Calu3 (cell line): ENCODE measurements at places on chromosomes 5 and 9. TPM values are rescaled to one million over a fixed set of nuclear protein-coding genes. Genes with fewer than 3 reads are reported as not detected.

The FYB1 gene
- total RNA-seq: 30.8 and 42.8 TPM in 2 replicates

The IFNE gene
- total RNA-seq: 8.3 and 8.4 TPM in 2 replicates

The ZNF608 gene
- total RNA-seq: 7.3 and 8.4 TPM in 2 replicates

GRCh38 chr5:1515921-1516571 is 7.7 kb downstream of the LPCAT1 start:
- DNase-seq: peak; percentile 34

DNA sequence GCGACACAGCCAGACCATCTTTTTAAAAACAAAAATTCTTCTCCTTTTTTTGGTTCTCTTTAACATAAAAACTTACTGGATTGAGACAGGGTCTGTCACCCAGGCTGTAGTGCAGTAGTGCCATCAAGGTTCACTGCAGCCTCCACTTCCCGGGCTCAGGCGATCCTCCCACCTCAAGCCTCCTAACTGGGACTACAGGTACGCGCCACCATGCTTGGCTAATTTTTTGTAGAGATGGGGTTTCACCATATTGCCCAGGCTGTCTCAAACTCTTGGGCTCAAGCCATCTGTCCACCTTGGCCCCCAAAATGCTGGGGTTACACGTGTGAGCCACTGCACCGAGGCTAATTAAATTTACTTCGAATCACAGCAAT is 13.8 kb downstream of the HNRNPK start:
- no peak for DNase-seq

- no peak for DNase-seq
Observed at GRCh38 chr9:115373710-115374045, 255.7 kb upstream of the TNC start.

DNA sequence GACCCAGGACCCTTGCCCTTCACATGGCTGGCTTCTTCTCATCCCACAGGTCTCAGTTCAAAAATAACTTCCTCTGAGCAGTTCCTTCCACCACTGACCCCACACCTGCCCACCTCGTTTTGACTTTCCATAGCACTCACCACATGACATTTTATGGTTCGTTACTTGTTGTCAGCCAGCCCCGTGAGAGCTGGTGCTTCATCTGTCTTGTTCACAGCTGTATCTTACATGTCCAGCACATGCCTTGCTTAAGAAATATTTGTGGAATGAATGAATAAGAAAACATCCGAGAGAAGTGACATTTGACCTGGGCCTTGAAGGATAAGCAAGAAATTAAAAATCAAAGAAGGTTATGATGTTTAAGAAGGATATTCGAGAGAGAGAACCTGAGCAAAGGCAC is 193.9 kb downstream of the RFK start:
- no peak for DNase-seq

DNA sequence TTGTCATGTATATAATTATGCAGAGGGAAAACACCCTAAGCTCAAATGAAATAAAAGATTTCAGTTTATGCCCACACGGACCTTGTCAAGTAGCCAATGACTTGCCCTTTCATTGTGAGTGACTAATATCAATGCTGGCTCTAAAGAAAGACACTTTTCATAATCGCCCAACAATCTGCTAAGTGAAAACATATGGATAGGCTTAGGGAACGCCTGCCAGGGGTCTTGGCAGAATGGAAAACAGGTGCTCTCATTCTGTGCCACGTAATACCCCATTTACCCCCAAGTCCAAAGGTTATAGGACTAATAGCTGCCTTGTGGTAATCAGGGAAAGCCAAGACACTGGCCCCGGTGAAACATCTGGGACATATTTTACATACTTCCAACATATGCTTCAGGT is 157.7 kb downstream of the SLF1 start:
- no peak for DNase-seq

- DNase-seq: no peak
Observed at GRCh38 chr5:151196556-151197290, 27.2 kb downstream of the CCDC69 start.

GRCh38 chr9:13513286-13513685 is 233.8 kb upstream of the MPDZ start:
- no peak for DNase-seq

DNA sequence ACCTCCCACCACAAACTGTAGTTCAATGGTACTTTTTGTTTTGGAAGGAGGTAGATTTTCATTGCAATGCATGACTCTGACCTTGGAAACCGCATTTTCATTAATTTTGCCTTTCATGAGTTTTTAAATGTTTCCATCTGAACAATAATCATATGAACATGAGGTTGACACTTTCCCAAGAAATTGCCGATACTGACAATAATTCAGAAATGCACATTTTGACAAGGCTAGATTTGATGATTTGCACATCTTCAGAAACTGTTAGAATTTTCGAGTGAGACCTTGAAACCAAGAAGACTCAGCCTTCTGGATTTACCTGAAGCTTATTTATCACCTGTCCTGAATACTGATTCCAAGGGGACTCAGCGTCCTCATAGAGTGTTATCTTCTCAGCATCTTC is 93.8 kb upstream of the NTRK2 start:
- DNase-seq: no peak

DNA sequence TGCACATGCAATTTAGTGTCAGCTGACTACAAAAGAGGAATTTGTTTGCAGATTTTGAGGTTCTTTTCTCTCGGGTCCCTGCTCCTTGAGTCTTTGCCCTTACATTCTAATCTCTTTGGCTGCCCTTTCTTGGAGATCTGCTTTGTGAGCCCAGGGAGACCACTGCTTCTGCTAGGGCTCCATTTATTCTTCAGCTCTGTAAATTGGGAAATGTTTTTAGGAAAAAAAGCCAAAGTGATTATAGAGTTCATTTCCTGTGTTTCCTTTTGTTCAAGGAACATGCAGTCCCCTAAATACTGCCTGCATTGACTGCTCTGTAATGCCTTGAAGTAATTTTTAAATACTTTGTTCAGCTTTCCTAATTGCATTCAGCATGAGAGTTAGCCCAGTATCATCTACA is 197.4 kb downstream of the CSNK1G3 start:
- no peak for DNase-seq

DNA sequence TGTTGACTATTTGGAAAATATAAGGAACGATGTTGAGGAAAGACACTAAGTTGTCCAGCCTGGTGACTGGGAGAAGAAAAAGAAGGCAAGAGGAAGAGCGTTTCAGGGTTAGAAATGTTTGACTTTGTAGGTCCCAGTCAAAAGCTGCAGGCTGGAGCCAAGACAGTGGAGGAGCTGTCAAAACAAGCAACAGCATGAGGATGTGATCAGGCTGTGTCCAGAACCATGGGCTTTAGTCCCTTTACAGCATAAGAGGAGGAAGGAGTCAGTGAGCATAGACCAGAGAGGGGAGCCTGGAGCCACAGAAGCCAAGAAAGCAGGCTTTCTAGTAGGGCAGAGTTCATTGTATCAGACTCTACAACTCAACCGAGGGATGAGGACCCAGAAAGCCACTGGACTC is 658.5 kb downstream of the BNC2 start:
- no peak for DNase-seq

- no peak for DNase-seq
Observed at GRCh38 chr5:113474100-113474728, 14.0 kb downstream of the MCC start.

GRCh38 chr9:124673063-124673462 is 98.0 kb downstream of the NR6A1 start:
- no peak for DNase-seq

GRCh38 chr9:13269589-13270452 is 9.7 kb downstream of the MPDZ start:
- no peak for DNase-seq

DNA sequence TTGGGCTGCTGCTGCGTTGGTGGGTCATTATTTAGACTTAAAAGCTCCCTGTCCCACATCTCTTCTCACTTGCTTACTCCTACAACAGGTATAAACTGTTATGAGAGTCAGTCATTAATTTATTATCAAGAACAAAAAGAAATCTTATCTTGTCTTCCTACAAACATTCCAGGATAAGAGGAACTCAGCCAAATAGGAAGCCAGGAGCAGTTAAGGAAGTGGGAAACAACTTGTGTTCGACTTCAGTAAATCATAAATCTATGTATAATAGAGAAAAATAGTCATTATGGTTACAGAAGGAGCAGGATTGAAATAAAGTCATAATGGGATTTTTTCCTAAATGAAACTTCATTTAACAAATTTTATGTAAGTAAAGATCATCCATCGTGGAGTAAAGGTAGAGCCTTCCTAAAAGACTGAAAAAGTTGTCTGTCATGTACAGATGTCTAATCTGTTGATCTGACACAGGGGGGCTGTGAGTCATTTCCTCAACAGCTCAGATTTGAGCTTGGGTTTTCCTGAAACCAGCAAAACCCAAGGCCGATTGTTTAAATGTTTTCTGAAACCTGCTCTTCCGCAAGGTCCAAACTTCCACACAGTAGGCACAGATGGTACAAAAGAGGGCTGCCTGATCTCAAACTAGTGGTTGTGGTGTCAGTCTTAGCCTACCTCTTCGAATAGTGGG is 25.3 kb upstream of the LRRTM2 start:
- no peak for DNase-seq

- DNase-seq: no peak
Observed at GRCh38 chr9:81416476-81417298, 272.7 kb downstream of the TLE1 start.
